ENCODE measurements at places on chromosomes 13 and 19. TPM values are rescaled to one million over a fixed set of nuclear protein-coding genes. Genes with fewer than 3 reads are reported as not detected.

STOML3 gene
- not detected for polyA plus RNA-seq

CACNG7 gene
- polyA plus RNA-seq = 0.05 TPM

SLC5A5 gene
- polyA plus RNA-seq = not detected

GRCh38 chr13:68727165-68727564 is 1380.5 kb upstream of the ATXN8OS start:
- no peak for DNase-seq

DNA sequence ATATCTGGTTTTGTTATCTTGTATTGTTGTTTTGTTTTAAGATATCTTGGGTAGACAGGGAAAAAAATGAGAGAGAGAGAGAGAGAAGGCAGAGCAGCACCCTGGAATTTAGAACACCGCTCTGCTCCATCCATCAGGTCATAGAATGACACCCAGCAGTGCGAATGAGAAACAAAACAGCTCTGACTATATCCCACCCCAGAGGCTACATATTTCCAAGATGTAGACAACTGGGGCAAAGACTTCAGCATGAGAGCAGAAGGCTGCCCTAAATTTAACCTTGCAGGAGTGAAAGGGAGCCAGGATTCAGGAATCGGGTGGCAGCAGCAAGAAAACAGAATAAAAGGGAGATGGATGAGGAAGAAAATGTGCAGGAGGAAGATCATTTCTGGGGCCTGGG is 46.5 kb downstream of the TNFSF13B start:
- no peak for DNase-seq

- DNase-seq = no peak
Measured at GRCh38 chr13:38763446-38764381, 76.8 kb downstream of the FREM2 start.

DNA sequence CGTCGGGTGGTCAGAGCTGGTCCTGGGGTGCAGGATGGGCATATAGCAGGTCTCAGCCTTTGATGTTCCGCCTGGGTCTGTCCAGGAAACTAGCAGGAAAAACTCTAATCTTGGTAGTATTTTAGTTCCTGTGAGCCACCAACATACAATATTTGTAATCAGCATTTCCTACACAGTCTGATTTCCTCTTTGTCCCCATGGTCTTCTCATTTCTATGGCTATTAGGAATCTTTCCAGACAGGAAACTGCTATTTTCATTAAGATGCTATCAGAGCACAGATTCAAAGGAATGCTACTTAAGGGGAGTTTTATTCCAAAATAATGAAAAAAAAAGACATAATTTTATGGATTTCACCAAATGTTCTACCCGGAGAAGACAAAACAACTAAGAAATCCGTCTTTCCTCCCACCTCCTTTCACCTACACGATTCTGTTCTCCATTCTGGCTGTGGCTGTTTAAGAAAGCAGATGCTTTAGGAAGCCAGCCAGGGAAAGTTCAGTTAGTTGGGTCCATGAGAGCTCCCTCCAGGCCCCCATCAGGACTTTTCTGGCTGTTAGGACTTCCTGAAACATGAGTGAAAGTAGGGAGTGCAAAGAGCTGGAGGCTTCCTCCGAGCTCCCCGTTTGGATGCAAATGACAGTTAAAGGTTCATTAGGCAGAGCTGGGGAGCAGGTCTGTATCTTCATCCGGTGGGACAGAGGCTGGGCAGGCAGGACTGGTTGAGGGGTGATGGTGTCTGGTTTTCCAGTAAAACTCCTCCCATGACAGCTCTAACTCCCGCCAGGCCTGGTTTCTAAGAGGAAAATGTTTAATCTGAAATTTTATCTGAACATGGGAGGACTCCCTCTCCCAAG is 36.3 kb downstream of the SHISA2 start:
- no peak for DNase-seq

DNA sequence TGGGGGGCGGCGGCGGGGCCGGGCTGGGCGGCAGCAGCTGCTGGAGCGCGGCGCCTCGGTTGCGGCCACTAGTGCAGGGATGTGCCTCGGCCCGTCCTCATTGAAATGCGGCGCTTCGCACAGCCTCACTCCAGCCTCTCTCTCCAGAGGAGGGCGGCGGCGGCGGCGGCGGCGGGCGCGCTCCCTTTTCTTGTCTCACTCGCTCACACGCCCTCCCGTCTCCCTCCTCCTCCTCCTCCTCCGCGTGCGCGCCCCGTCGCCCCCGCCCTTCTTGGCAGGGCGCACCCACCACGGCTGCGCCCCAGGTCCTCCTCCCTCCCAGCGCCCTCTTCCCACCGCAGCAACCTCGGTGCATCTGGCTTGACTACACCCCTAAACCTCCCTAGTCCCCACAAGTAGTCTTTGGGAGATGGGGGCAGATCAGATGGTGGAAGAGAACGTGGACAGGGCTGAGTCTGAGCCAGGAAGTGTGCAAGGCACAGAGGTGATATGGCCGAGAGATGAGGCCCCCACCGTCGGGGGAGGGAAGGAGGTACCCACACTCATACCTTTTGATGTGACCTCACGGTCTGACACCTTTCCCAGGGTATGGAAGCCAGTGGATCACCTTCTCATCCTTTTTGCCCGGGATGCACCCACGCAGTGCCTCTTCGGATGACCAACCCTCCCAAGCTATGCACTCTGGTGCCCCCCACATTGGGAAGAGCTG is at the start of gene DCLK1:
TSS of gene DCLK1 (minus strand) at position 161 of the 709 bp plus-strand sequence.
- DNase-seq = peak; percentile 76
